ENCODE measurements at places on chromosomes 7 and 10.

GRCh38 chr10:121598263-121599249 is at the start of gene FGFR2:
Gene FGFR2, minus strand, starts transcription at chr10:121598444. Its CDS starts 4,627 bp downstream, at chr10:121593817.
- DNase-seq: no peak

- DNase-seq: no peak
Observed at GRCh38 chr7:41287559-41288335, 415.1 kb downstream of the INHBA start.

GRCh38 chr10:72784551-72785351 is 92.8 kb downstream of the MCU start:
- no peak for DNase-seq

- no peak for DNase-seq
Observed at GRCh38 chr10:118501637-118502440, 93.6 kb downstream of the PRLHR start.

GRCh38 chr7:126485791-126486190 is 767.0 kb downstream of the GRM8 start:
- DNase-seq: no peak

GRCh38 chr10:15168291-15168785 is at the start of gene NMT2:
Gene NMT2, minus strand, starts transcription at chr10:15168693. Its CDS starts 81 bp downstream, at chr10:15168612.
- peak; percentile 86 for DNase-seq

- no peak for DNase-seq
Observed at GRCh38 chr10:94084344-94084743, 90.6 kb downstream of the PLCE1 start.

DNA sequence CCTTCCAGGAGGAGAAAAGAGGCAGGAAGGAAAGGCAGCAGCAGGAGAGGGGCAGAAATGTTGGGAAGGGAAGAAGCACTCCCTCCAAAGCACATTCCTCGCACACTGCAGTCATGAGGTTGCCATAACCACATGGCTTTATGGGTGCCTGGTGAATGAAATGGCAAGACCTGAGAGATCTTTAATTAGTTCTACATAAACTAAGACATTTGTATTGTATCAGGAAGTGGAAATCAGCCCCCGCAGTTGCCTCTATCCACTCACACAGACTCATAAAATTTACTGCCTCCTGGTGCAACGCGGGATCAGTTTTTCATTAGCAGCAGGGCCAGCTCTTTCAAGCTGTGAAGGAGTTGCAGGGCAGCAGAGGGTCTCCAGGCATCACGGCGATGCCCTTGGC is 106.4 kb downstream of the COL13A1 start:
- no peak for DNase-seq

DNA sequence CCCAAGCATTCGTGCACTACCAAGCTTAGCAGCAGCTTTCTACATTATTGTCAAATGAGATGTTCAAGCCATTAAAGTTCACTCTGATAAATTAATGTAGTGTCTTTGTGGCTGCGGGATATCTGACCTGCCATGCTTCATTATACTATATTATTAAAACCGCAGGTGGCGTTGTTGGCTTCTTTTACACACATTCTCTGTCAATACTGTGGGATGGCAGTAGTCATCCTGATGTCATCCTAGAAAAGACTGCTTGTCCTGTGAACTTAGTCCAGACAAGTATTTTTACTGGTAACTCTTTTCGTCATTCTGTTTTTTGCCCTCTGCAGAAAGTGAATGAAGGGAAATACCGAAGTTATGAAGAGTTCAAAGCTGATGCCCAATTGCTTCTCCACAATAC is 103.9 kb downstream of the ZMYND11 start:
- DNase-seq: no peak

DNA sequence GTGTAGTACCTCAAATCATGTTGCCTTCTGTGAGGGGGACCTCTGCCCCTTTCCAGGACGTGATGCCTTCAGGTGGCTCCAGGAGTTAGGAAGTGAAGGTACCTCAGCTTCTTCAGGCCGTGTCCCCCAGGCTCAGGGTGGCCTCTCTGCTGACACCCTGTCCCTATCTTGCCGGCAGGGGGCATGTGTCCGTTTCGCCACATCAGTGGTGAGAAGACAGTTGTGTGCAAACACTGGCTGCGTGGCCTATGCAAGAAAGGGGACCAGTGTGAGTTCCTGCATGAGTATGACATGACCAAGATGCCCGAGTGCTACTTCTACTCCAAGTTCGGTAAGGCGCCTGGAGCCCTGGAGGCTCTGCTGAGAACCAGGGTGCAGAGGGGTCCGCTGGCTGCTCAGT is 9.2 kb downstream of the CPSF4 start:
- DNase-seq: no peak

- peak; percentile 92 for DNase-seq
Observed at GRCh38 chr7:74365322-74366022, 76.3 kb downstream of the CLIP2 start.

- no peak for DNase-seq
Observed at GRCh38 chr10:1103551-1103950, 47.4 kb downstream of the WDR37 start.

GRCh38 chr10:71040846-71041605 is 152.7 kb upstream of the PCBD1 start:
- DNase-seq: no peak

GRCh38 chr10:88045096-88045495 is 181.7 kb downstream of the PTEN start:
- no peak for DNase-seq

- peak; percentile 27 for DNase-seq
Observed at GRCh38 chr10:98790817-98791216, 344.1 kb upstream of the HPS1 start.

DNA sequence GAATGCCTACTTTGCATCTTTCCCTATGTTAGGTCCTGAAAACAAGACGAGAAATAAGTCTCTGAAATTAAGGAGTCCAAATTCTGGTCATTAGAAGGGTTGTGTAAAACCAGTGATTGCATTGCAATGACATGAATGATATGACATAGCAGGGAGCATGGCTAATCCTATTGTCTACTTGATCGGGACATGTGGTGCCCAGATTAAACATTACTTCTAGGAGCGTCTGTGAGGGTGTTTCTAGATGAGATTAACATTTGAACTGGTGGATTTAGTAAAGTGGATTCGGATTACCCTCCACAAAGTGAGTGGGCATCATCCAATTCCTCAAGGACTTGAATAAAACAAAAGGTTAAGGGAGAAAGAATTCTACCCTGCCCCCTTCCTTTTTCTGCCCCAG is 434.9 kb upstream of the KLF6 start:
- no peak for DNase-seq

DNA sequence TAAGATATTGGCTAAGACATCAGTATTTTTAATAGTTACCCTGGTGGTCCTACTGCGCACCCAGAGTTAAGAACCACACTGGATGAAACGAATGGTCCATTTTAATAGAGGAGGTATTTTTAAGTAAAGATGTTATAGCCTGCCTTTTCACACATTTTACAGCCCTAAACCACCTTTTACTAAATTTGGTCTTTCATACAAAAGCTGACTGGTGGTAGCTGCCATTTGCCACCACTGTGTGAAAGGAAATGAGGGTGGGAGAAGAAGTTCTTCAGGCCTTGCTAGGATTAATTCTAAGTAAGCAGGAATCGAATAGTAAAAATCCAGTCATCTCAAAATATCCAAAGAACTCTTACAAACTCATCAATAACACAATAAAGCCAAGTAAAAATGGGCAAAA is 15.2 kb upstream of the APBB1IP start:
- no peak for DNase-seq

DNA sequence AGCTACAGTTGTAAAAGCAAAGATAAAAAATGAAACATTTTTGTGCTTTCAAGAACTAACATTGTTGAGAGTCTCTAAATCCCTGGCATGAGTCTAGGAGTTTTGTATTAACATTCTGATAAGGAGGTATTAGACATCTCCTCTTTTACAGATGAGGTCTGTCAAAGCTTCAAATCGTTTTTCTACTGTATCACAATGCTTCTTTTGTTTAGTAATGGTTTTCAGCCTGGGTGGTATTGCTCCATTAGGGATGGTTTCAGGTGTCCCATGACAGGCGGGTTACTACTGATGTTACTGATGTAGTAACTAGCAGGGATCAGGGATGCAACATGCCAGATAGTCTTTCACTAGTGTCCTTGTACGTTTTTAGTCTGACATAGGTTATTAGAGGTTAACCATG is 27.4 kb downstream of the STAM start:
- DNase-seq: peak; percentile 65

DNA sequence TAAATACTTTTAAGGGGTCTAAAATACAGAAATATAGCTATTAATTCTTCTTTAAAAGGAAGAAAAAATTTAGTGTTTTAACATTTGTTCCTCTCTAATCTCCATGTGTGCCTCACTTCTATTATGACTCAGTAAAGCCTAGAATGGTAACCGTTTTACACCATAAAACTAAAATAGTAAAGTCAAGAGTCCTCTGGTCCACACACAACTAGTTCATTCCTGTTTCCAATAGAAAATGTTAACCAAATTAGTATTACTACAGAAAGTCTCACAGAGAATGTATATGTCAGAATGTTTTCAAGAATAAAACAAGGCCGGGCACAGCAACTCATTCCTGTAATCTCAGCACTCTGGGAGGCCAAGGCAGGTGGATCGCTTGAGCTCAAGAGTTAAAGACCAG is 55.8 kb downstream of the CNOT4 start:
- no peak for DNase-seq

GRCh38 chr10:3720228-3721019 is 64.6 kb downstream of the KLF6 start:
- no peak for DNase-seq

- no peak for DNase-seq
Observed at GRCh38 chr7:80463272-80463920, 48.5 kb downstream of the GNAT3 start.

DNA sequence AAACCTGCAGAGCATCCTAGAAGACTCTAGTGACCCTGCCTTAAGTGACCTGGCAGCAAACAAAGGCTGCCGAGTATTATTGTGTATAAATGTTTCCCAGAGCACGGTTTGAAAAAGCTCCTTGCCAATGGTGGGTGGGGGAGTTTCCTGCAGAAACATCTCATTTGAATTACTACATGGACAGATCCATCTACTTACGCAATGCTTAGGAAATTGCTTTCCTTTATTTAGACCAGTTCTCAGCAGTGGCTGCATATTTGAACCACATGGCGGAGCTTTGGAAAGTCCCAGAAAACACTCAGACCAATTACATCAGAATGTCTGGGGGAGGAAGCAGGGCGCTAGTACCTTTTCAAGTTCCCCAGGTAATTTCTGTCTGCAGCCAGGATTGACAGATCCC is 560.9 kb downstream of the SDK1 start:
- no peak for DNase-seq

GRCh38 chr10:85548034-85548433 is 818.6 kb downstream of the GRID1 start:
- DNase-seq: peak; percentile 6

DNA sequence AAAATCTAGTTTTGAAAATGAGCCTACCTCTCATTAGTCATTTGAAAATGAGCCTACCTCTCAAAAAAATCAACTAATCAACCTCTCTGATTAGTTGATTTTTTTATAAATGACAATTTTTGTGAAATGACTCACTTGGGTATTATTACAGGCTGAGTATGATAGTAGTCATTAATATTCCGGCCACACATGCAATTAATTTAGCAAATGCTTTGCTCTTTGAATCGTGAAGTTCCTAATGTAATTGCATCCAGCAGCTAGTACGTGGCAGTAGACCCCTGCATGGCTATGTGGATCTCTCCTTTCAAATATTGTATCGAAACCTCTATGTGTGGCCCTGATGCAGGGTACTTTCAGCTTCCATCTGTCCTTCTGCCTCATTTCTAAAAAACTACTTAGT is 245.9 kb upstream of the PHYHIPL start:
- no peak for DNase-seq

DNA sequence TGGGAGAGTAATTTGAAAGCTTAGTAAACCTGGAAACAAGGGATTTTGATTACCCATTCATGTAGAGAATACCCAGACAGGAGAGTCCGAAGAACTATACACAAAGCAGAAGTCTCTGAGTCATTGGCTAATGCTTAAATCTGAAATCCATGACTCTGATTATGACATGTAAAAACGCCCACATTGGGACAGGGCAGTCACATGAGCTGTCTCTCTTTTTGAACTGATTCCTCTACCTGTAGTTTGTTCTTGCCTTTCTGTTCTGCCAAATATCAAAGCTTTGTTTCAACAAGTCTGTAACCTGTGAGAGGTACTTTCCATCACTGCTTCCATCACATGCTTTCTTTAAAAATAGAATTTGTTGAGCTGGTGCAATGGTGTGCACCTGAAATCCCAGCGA is 4.3 kb upstream of the GPNMB start:
- peak; percentile 32 for DNase-seq

- DNase-seq: no peak
Observed at GRCh38 chr10:13971601-13972475, 358.9 kb downstream of the FRMD4A start.

DNA sequence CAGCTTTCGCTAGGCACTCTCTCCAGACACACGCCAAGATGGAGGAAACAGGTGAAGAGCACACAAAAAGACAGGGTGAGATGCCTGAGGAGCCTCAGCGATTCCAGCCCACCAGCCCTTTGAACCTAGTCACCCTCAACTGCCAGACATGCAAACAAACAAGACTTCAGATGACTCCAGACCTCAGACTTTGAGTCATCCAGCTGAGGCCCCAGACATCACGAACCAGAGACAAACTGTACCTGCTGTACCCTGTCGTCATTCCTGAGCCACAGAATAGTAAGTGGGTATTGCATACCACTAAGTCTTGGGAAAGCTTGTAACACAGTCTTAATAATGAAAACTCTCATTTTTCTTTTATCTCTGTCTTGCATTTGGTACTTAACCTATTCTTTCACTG is 126.6 kb upstream of the LSM8 start:
- DNase-seq: no peak

GRCh38 chr7:38034062-38034908 is 113.8 kb downstream of the EPDR1 start:
- DNase-seq: no peak

- DNase-seq: no peak
Observed at GRCh38 chr7:102117743-102118142, 168.9 kb upstream of the SH2B2 start.

DNA sequence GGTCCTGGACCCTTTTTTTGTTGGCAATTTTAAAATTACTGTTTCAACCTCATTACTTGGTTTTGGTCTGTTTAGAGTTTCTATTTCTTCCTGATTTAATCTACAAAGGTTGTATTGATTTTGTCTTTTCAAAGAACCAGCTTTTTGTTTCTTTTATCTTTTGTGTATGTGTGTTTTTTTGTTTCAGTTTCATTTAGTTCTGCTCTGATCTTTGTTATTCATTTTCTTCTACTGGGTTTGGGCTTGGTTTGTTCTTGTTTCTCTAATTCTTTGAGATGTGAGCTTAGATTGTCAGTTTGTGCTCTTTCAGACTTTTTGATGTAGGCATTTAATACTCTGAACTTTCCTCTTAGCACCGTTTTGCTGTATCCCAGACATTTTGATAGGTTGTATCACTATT is 8.5 kb upstream of the MRPS33 start:
- no peak for DNase-seq

GRCh38 chr10:49174261-49174925 is 13.8 kb downstream of the TMEM273 start:
- DNase-seq: no peak

GRCh38 chr7:118792682-118793081 is 568.2 kb downstream of the ANKRD7 start:
- DNase-seq: no peak

DNA sequence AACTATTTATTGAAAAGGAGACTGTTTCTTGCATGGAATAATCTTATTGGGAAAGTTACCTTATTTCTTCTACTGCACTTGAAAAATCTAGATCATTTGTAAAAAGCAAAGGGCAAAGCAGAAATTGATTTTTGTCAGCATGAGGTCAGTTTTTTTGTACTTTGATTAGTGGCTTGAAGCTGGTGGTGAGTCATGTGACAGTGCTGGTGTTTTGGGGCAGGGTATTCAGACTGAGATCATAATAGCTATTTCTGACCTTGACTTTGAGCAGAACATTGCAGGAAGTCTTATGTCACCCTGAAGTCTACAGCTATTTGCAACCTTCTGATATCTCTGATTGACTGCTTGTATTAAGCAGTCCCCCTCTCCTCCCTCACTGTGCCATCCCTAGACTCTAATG is 66.3 kb upstream of the SORCS3 start:
- DNase-seq: no peak

All from COLO829 (cell line).